ENCODE measurements at places on chromosomes 1 and 21.

DNA sequence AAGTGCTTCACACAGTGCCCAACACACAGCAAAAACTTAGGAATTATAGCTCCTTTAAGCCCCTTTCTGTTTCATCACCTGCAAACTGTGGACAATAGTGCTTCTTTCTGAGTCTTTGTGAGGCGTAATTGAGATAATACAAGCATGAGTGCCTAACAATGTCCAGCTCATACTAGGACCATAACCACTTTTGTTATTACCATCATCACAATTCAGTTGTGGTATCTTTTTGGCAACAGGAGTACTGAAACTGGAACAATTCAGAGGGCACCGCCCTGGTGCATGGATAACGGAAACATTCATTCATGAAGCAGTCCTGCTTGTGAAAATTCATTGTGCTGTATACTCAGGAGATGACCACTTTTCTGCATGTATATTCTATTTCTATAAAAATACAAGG is 18.2 kb downstream of the DNAJC11 start:
- DNase-seq = no peak

DNA sequence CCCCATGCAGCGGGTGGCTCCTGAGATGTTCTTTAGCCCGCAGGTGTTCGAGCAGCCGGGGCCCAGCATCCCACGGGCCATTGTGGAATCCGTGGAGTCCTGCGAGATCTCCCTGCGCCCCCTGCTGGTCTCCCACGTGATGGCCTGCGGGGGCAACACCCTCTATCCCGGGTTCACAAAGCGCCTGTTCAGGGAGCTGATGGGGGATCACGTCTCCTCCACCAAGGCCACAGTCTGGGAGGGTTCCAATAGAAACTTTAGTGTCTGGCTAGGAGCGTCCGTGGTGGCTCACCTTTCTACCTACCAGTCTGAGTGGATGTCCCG is 71.0 kb downstream of the ACTL8 start:
- DNase-seq = no peak

DNA sequence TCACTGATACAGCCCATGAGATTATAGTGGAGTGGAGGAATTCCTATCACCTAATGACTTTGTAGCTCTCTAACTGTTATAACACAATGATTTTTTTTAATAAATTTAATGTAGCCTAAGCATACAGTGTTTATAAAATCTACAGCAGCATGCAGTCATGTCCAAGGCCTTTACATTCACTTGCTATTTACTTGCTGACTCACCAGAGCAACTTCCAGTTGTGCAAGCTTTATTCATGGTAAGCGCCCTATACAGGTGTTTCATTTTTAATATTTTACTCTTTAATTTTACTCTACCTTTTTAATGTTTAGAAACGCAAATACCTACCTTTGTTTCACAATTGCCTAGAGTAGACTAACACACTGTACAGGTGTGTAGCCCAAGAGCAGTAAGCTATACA is 1652.2 kb downstream of the BRINP3 start:
- DNase-seq = no peak

DNA sequence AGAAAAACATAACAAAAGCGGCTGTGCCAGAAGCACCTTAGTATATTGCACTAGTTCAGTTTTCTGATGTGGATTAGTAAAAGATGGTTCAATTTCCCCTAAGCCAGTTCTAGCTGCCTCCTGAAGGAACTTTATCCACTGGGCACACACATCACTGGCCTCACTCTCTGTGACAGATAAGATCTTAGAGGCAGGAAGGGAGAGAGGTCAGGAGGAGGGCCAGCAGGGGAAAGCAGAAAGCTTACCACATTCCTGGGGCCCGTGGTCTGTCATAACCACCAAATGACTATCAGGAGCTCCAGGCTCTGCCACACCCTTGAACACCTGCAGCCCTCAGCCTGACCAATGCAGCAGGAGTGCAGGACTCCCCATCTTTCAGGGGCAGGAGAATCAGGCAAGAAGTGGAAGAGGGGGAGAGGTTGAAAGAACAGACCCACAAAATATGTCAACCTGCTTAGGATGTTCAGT is 37.8 kb downstream of the LRRC71 start:
- DNase-seq = no peak

DNA sequence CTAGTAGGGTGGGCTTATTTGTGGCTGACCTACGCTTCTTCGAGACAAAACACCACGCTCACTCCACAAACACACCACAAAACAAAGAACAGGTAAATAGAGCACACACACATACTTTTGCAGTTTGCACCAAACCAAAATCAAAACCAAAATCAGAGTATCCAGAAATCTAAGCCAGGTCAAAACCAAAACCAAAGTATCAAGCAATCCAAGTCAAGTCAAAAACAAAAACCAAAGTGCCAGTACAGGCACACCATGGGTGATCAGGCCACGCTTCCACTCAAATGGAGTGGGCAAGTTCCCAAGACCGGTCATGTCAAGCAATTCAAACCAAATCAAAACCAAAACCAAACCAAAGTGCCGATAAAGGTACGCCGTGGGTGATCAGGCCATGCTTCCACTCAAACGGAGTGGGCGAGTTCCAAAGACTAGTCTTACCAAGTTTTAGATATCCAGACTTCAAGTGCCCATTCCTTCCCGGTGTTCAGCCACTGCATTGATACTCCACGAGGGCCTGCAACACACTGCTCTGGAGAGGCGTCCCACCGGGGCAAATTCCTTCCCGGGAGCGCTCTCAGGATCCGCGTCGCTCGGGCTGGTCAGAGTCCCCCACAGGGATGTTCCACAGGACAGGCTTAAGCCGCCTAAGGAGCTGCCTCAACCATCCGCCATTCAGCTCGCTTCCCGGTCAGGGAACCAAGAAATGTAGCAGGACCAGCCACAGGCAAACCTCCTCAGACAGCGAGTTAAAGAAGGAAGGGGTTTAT is 169.1 kb downstream of the CDC7 start:
- DNase-seq = no peak

DNA sequence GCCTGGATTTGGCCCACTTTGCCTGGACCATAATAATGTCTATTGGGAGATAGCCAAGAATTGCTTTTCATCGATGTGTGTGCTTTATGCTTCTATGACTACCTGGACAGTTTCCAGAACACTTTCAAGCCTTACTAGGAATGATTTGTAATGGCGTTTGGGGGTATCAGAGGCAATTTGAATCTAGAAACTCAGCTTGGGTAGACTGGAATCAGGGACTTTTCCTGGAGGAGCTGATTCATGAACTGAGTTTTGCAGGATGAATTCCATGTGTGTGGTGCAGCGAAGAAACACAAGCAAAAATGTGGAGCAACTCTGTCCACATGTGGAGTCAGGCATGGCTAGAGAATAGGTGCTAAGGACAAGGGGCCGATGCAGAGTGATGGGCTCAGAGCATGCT is 11.9 kb upstream of the TMEM61 start:
- no peak for DNase-seq

- DNase-seq = no peak
Measured at GRCh38 chr21:36310016-36310415, 10.0 kb upstream of the MORC3 start.

DNA sequence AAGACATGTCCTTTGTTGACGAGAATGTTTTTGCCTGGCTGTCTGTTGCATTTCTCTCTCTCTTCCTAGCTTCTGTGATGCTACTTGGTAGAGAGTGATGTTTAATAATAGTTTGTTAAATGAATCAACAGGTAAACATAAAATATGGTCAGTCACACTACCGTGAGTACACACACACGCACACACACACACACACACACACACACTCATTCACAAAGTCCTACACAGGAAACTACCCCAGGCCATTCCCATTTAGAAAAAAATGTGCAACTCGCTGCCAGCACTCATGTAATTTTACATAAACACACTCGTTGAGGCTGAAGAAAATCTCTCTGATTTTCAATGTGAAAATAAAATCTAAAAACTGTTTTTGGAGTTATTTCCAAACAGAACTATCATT is 38.7 kb downstream of the RUNX1 start:
- DNase-seq = no peak

DNA sequence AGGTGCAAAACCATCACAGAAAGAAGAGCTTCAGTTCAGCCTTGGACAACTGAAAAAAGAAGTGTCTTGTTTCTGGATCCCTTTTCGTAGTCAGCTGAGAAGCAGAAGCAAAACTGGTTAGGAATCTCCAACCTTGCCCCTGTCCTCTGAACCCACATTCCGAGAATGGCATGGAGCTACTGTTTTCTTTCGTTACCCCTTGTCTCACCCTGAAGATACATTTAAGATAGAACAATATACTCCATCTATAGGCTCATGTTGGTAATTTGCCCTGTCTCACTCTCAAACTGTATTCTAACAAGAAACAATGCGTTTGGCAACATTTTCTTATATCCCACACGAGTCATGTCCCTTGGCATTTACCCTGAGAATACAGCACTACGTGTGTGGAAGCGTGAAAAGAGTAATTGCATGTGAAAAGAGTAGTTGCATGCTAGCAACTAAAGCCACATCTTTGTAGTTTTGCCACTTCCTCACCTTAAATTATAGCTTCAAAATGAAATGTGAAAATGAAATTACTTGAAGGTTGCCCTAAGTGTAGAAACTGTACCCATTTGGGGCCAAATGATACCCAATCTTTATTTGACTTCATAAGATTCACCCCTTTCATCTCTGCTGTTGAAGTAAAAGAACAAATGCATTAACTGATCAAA is 5.3 kb downstream of the SLAMF7 start:
- DNase-seq = no peak

- no peak for DNase-seq
Measured at GRCh38 chr1:87278825-87279535, 49.7 kb upstream of the LMO4 start.

GRCh38 chr1:46380508-46380907 is 13.6 kb upstream of the FAAH start:
- no peak for DNase-seq

- DNase-seq = no peak
Measured at GRCh38 chr1:70892930-70893329, 154.7 kb downstream of the PTGER3 start.

All from activated gamma-delta T cell treated with anti-CD3 and anti-CD28 coated beads, Interleukin-2, amount 50 U/mL, for 16 hours (primary cell).